Stimulated activated CD4-positive, alpha-beta T cell treated with anti-CD3 and anti-CD28 coated beads, Interleukin-4, amount 100 ng/mL, for 4 hours (primary cell): ENCODE measurements at places on chromosomes 1 and 21.
A peak's percentile ranks its signal among the peaks of the same experiment; 100 is the strongest.

DNA sequence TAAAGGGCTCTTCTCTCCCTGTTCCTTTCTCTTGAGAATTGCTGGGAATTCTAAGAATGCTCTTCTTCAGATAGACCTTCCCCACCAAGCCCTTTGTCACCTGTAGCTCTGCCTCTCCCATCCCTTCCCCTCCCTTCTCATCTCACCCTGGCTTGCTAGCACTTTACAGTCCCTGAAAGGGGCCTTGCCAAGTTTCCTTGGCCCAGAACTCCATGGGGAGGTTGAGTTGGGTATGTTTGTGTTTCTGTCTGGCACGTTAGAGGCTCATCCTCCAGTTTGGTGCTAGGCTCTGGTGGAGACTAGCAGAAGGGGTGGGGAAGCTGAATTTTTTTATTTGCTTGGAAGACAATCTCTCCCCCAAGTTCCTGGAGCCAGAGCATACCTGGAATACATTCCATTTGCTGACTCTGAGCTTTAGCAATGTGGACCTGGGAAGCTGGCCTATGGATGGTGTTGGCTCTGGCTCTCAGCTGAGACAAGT, 4.9 kb downstream of the CGN start:
- DNase-seq: no peak

- DNase-seq: no peak
Measured at GRCh38 chr1:178531887-178532286, 19.0 kb downstream of the TEX35 start.

DNA sequence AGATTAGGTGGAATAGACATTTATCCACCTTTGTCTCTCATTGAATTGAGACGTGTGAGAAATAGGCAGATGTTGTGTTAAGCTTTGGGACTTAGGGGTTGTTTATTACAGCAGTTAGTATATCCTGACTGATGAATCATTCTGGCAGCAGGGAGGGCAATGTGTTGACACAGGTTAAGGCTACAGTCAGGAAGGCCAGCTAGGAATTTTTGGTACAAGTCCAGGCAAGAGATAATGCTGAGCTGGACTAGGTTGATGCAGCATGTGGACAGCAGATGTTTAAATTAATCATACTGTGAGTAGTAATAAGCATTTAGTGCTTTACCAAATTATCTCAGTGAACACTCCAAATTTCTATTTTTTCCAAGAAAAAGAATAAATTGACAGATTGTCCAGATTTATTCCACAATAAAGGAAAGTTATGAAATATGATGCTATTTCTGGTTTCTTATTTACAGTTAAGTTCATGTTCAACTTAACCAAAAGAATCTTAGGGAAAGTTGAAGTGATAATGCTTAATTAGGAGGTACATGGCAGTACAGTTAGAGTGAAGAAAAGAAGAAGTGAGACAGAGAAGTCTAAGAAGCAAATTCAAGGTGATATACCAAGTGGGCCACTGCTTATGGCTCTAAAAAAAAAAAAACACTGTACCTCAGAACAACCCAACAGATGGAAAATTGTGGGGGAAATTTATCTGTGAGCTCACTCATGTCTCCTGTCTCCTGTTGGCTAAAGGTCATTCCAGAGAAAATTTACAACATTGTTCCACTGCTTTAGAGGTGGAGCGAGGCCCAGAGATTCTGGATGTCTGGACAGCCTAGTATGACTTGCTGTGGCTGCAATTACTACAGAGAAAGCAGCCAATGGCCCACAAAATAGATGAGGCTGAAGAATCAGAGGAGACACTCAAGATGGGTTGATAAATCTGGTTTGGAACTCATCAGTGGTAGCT, 102.7 kb upstream of the C21orf91 start:
- DNase-seq: no peak

DNA sequence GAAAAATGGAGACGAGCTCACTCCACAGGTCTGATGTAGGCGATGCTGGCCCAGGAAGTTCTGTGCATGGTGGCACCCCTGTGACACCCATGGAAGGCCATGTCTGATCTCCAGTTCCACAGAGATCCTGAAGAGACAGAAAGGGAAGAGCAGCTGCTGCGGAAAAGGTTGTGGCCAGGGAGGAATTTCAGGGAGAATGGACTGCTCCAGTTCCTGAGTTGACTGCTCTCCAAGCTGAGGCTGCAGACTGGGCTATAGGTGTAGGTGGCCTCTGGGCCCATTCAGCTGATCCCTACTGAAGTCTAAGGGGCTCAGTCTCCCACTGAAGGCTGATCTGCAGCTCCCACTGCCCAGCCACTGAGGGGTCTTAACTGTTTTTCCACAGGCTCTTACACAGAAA, 89.2 kb downstream of the ETS2 start:
- no peak for DNase-seq

DNA sequence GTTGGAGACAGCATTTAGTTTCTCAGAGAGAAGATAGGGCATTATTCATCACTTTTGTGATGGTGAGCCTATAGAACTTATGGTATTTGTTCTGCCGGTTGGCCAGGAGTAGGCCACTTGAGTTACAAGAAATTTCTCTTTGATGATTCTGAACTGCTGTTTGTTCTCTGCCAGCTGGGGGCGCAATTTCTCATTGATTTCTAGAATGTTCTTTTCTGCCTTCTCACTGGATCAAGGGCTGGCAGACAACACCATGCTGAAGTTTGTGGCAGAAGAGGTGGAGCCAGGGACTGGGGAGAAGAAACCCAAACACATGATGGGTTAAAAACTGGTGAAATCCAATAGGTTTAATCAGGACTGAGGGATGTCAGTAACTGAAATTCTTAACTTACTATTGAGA, 360.6 kb downstream of the FAM72C start:
- no peak for DNase-seq

- no peak for DNase-seq
Measured at GRCh38 chr1:97488530-97488929, 432.3 kb downstream of the DPYD start.

DNA sequence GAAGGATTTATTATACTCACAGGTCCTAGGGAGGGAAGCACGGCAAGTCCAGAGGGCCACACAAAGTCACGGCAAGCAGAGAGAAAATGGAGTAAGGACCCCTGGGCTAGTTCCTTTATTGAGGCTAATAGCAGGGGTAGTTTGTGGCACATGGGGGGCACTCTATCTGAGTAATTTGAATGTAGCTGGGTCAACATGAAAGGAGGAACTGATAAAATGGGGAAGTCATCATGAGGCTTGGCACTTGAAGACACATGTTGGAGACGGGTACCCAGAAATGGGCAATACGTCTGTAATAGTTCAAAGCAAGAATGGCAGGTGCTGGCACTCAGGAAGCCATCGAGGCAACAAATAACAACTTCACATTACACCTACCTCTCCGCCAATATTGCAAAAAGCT, 1136.4 kb downstream of the MRPL39 start:
- DNase-seq: no peak

GRCh38 chr1:25662061-25662460, 45.5 kb downstream of the MAN1C1 start:
- no peak for DNase-seq

DNA sequence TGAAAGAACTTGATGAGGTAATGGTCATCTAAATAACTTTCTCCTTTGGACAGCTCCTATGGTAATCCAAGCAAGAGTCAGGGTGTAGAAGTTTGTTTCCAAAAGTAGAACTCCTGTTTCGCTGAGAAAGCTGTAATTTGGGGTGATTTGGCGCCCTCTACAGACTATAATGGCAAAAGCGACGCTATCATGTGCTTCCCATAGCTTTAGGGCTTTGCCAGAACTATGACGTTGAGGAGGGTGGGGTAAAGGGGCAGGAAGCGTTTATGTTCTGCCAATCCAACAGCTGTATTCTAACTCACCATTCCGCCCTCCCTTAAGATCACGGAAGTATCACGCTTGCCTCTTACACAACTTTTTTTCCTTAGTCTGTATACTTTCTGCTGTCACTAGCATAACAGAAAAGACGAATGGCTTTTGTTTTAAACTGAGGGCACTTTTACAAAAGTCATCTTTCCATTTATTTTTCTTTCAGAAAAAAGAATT, at the start of gene FMO4:
Gene FMO4 (plus strand): TSS at position 349 of the 486 bp plus-strand sequence. CDS start 5,643 bp downstream, outside the sequence.
- peak; percentile 50 for DNase-seq

GRCh38 chr21:41561701-41562100, 53.7 kb upstream of the TMPRSS2 start:
- DNase-seq: no peak

DNA sequence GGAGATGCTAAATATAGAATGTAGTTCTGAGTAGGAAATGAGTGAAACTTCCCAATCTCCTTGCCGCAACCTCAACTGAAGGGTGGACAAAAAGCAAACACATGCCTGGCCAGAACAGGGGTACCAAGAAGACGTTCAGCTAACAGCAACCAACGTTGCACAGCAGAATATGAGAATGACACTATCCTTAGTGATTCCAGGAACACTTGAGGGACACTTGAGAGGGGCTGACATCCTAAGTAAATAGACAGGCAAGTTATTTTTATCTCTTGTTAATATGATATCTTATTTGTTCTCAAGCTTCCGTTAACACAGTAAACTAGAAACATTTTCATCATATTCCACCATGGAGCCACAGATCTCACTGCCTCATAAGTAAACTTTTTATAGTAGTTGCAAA, 908 bp downstream of the KRTAP19-1 start:
- no peak for DNase-seq

DNA sequence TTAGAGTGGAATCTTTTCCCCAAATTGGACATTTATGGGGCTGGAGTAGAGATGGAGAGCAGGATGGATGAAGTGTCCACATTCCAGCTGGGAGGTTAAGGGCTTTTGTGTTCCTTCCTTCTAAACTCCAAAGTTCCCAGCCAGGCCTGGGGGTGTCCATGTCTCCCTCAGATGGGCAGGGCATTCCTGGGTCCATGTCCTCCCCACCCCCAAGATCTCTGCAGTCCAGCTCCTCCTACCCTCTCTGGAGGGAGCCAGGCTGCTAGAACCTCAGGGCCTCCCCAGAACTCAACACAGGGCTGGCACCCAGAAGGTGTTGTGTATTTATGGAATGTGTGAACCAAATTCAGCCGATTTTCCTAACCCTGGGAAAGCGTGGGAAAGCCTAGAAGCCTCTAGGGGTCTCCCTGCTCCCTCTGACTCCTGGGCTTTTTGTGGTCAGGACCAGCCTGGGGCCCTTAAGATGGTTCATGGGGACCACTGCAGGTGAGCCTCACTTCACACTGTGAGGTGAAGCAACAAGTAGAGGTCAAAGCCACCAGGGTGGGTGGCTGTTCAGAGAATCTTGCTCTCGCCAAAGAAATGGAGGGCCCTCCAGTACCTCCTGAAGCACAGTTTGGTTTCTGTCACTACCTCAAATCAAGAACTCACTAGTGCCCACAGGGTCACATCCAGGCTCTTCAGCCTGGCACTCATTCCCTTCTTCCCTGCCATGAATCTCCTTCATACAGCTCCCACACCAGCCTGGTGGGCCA, 54.8 kb downstream of the GLIS1 start:
- no peak for DNase-seq

DNA sequence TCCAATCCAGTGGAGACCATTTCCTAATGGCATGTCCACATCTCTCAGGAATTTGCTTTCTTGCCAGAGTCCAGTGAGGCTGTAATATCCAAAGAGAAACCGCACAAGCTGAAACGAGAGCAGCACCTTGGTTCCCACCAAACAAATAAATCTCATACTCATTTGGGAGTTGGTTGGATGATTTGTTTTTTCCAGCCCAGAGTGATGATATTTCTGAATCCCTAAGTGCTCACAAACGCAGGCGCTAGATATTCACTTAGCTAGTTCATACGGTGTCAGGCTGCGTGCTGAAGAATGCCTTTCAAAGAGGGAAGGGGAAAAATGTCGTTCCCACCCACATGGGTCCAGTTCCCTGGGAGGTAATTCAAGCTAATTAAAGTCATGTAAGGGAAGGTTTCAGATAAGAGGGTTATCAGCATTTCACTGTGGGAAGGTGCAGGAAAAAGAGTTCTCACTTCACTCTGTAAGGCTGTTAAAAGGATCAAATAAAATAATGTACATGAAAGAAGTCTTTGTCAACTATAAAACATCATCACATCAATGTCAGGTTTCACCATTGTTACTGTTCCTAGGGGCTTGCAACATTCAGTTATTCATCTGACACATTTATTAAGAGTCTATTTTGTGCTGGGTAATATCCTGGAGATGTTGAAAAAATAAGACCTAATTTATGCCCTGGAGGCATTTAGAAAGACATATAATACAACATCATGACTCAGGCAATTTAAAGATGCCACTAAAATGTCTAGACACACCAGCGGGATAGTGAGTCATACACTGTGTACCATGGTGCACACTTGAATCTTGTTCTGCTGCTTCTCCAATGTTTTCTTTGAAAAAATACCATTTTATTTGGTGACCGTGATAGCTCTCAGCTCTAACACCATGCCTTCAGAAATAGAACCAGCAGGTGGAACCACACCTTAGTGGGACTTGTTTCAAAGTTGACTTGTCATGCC, 19.3 kb downstream of the DPT start:
- no peak for DNase-seq

DNA sequence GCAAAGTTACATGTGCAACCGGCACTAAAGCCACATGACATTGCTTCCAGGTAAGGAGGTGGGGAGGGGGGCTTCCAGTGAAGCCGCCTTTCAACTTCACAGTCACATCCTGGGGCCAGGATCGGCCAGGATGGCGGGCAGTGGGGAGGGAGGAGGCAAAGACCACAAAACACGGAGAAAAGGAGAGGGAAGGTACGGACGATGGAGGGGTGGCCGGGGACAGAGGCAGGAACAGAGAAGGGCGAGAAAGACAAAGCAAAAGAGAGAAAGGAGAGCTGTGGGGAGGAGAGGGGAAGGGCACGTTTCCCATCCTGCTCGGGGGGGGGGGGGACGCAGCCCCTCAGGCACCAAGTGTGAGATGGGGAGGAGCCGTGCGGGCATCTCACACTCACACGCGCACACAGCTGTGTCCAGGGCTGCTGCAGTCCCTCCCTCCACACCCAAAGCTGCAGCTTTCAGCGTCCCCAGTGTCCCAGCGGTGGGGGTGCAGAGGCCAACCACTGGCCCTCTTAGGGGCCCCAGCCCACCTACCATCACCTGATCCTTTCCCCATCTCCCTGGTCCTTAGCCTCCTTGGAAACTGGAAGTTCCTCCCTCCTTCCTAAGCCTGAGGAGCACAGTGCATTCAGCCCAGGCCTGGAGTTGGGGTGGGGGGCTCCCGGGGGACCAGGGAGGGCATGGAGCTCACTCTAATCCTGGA, 2.4 kb downstream of the SH2D5 start:
- DNase-seq: no peak

DNA sequence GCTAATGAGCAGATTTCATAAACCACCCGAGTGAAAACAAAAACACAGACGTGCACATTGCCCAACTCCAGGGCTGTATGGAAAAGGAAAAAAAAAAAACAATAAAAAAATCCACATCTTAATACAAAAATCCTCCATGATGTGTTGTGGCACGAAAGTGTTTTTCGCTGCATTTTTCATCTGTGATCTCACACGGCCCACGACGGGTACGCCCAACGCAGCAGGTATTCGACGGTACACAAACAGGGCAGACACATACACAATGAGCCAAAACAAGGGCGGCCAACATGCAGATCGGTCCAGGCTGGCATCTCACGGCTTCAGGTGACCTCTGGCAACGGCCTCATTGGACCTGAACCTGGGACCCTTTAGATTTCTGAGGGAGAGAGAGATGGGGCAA, 31.1 kb downstream of the CASZ1 start:
- DNase-seq: no peak
